Activated CD4-positive, alpha-beta T cell treated with anti-CD3 and anti-CD28 coated beads for 1 hour (primary cell): ENCODE measurements at places on chromosomes 3 and 15.

- no peak for DNase-seq
These were observed 40.3 kb upstream of the ESYT3 start for GRCh38 chr3:138394156-138394555.

DNA sequence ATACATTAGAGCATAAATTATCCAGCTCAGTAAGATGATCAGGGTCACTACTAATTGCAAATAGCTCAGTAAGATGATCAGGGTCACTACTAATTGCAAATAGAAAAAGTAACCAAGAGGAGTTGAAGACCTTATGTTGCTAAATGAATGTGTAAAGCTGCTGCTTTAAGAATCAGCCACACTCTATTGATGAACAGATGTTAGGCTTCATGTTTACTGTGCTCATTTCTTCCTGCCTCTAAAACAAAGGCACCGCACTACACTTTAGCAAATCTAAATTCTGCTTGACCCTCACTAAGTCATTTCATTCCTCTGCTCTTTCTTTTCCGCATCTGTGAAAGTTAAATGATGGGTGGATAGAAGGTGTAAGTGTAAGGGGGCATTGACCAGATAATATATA lies 92.6 kb upstream of the PLSCR4 start:
- no peak for DNase-seq

DNA sequence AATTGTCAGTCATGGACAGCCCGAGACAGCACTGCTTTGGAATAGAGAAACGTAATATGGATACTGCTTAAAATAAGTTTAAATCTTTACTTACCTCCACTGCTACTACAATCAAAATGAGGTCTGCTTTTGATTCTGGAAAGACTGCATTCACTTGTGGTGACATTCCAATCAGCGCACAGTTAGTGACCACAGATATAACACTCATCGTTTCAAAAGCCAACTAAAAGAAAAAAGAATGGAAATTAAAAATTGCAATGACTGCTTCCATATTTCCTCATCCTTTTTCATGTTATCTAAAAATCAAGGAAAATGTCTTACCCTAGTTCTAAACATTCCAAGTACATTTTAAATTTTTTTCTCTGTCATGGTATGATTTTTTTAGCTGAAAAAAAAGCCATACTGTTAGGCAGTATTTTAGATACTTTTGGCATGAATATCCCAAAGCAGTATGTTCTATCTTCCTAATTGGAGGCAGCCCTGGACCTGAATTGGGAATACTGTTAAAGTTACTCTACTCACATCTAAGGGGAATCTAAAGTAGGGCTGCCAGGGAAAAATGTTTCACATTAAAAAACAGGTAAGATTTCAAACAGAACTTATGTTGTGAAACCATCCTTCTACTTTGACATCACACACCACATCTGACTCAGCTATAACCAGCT lies 72.1 kb downstream of the ANO10 start:
- DNase-seq = no peak

GRCh38 chr3:160114355-160114995 lies 110.7 kb upstream of the C3orf80 start:
- DNase-seq = no peak

GRCh38 chr15:82916161-82916952 lies 36.2 kb downstream of the HOMER2 start:
- DNase-seq = no peak

GRCh38 chr3:113128386-113129015 lies 82.9 kb upstream of the BOC start:
- DNase-seq = no peak

DNA sequence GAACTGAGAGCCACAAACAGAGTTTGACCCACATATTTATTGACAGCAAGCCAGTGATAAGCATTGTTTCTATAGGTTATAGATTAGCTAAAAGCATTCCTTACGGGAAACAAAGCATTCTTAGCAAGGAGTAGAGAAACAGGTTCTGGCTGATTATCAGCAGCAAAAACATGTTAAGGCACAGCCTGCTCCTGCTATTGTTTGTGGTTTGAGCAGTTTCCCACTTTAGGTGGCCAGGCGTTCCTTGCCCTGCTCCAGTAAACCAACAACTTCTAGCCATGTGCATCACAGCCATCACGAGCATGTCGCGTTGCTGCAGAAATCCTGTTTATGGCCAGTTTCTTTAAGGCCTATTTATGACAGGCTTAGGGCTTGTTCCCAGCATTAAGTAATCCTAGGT lies 44.7 kb upstream of the C2CD4B start:
- DNase-seq = no peak

- DNase-seq = no peak
These were observed 21.9 kb downstream of the PTH1R start for GRCh38 chr3:46899151-46900006.

- DNase-seq = no peak
These were observed 22.0 kb upstream of the CHCHD6 start for GRCh38 chr3:126682009-126682408.

- DNase-seq = no peak
These were observed 69.1 kb downstream of the FAM174B start for GRCh38 chr15:92586383-92586942.

- DNase-seq = no peak
These were observed at the start of gene FBN1 for GRCh38 chr15:48645558-48646330. TSS of gene FBN1 (minus strand) at chr15:48645709. CDS start at chr15:48644769, 940 bp downstream.

DNA sequence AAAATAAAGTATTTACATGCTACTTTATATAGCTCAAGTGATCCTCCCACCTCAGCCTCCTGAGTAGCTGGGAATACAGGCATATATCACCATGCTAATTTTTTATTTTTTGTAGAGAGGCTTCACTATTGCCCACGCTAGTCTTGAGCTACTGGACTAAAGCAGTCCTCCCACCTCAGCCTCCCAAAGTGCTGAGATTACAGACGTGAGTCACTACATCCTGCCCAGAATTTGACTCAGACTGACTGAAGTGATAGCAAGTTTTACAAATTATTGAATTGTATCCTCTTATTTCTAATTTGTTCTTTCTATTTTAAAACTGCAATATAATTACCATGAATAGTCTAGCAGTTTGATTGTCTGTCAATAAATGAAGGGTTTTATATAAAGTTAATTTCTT lies 210.3 kb upstream of the CGNL1 start:
- no peak for DNase-seq

DNA sequence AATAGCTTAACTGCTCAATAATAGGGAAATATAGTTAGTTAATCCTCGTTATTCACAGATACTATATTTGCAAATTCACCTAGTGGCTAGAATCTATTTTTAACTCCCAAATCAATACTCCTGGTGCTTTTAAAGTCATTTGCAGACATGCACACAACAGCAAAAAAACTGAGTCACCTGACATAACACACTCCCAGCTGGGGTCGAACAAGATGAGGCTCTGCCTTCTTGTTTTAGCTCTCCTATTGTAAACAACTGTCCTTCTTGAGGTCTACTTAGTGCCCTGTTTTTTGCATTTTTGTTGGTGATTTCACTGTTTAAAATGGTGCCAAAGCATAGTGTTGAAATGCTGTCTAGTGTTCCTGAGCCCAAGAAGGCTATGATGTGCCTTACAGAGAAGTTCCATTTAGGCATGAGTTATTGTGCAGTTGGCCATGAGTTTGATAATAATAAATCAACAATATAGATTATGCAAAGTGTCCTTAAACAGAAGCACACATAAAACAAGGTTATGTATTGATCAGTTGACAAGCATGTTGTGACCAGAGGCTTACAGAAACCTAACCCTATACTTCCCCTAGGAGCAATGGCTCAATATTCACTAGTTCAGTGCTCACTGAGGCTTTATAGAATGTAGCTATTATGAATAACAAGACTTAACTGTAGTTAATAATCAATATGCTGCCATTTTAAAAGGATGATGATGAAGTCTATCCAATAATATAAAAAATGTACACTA lies 18.6 kb downstream of the MAP3K13 start:
- no peak for DNase-seq

- DNase-seq = no peak
These were observed 194.5 kb downstream of the MEX3B start for GRCh38 chr15:81851325-81851724.

DNA sequence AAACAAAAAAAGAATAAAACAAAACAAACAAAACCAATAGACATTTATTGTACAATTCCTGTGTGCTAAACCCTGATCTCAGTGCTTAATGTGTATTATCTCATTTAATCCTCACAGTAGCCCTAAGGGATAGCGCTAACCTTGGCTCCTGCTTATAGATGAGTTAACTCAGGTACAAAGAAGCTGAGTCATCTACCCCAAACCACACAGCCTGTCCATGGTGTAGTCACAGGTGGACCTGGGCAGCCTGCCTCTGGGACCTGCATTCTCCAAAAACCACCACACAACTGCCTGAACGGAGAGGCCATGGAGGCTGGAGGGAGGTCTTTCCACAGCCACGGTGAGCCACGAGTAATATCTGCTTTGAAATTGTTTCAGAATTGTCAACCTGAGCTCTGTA lies 5.5 kb upstream of the CLN6 start:
- DNase-seq = no peak

DNA sequence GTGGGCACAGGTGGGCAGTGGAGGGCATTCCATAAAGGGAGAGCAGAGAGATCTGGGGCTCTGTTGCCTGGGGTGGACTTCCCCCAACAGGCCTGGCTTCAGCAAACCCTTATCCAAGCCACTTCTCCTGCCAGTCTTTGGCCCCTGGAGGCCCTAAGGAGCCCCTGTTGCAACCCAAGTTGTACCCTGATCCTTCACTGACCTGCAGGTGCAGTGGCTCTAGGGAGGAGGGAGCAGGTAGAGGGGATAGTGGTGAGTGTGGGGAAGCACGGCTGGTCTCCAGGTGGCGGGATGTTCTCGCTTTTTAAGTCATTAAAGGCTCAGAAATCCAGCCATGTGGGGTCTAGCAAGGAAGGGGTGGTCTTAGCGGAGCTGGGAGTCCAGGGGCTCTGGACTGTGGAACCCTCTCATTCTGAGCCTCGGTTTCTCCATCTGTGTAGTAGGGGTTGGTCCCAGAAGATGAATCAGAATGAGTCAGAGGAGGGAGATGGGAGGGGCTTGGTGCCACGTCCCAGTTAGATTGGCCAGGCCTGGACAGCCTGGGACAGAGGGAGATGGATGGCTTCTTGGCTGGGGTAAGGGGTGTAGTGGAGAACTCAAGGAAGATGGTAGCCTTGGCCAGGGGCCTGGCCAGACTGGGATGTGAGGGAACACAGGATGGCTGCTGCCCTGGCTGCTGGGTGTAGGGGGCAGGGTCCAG lies 2.6 kb downstream of the ZBTB47 start:
- no peak for DNase-seq

DNA sequence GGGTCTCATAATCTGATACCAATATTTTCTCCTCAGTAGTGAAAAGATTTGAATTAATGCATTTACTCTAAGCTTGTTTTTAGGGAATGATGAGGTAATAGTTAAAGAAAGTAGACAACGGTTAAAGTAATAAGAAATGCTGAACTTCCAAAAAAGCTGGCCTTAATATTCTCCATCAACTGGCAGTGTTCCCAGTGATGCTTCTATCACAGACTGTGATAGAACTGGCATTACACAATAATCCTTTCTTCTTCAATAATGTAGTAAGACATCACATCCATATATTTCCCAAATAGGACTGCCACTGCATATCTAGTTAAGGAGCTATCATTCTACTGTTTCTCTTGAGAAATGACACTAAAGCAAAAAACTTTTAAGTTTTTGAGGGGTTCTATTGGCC lies 188.7 kb downstream of the IL5RA start:
- DNase-seq = no peak

DNA sequence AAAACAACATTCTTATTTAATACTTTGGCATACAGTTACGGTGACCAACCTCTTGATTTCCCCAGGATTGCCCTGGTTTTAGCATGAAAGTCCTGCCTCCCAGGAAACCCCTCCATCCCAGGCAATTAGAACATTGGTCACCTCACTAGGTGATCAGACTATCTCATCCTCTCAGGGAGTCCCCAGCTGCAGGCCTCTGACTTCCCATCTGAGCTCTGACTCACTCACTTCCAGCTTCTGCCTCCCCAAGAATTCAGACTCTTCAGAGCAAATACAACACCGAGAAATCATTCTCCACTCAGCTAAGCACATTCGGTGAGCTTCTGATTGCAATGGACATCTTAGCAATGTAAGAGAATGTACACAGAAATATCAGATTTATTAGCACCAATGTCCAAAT lies 92.4 kb upstream of the HES1 start:
- no peak for DNase-seq

DNA sequence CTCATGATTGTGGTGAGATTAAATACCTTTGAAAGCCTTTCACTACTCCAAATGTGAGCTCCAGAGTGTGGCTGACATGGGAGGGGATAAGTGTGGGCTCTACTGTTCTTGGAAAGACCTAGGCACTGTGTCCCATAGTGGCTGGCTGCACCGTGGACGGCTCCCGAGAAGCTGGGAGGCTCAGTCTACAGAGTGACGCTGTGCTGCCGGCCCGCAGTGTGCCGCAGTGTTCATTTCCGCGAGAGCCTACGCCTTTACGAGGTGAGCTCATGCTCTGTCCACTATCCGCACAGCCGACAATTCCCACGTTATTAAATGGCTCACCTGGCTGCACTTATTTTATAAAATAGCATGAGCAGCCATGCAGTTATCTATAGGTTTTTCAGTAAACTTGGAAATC lies 66.9 kb downstream of the MTHFS start:
- no peak for DNase-seq

GRCh38 chr3:152258448-152259393 lies 10.0 kb upstream of the MBNL1 start:
- DNase-seq = peak; percentile 50

DNA sequence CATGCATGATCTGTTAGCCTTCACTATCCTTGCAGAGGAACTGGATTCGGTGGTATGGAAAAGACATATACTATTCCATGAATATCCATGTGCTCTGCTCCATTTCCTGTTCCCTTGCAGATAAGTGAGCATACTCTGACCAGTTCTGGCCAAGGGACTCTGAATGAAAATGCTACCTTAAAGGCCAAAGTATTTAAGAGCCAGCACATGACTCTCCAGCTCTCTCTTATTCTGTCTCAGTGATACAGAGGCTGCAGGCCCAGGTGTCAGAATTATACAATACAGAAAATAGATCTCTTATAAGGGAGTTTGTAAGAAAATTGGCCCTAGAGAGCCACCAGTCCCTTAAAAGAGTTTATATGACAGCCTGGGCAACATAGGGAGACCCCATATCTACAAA lies 779.7 kb upstream of the CFAP20DC start:
- no peak for DNase-seq

- no peak for DNase-seq
These were observed 9.9 kb downstream of the APOD start for GRCh38 chr3:195573611-195574496.

GRCh38 chr3:67382536-67382935 lies 271.9 kb downstream of the SUCLG2 start:
- DNase-seq = no peak
